ENCODE measurements at places on chromosomes 1 and 21.

DNA sequence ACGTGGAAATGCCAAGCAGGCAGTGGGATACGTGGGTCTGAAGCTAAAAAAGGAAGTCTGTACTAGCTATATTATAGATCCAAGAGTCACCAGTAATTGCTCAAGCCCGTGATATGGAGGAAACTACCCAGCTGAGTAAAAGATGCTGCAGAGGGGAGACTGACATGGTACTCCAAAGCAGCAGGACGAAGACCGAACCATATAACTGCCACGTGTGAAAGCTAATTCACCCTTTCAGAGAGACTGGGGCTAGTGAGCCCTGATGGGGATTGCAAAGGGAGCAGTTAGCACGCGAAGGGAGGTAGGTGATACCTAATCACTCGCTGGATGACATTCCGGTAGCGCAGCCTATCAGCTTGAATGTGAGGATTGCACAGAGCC is 316 bp downstream of the AP4B1 start:
- no peaks in the 10 kb centered on the region for H3K27me3 ChIP-seq
- DNase-seq, result no peak
- H3K4me3 ChIP-seq, result peak overlapping the region; percentile 86

DNA sequence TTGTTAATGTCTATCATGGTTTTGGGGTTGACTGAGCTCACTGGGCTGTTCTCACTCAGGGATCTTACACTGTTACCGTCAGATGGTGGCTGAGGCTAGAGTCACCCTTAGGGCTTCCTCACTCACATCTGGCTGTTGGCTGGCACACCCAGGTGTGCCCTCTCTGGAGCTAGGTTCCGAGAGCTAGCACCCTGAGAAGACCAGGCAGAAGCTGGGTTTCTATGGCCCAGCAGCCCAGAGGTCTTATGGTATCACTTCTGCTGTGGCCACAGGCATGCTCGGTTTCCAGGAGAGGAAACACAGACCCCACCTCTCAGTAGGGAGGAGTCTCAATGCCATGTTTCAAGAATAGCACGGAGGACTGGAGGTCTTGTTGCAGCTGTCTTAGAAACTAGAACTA is 20.7 kb upstream of the KIF1B start:
- H3K4me3 ChIP-seq, result no peak overlapping the region
- H3K27ac ChIP-seq, result no peak overlapping the region
- H3K36me3 ChIP-seq, result no peaks in the 10 kb centered on the region
- no peaks in the 10 kb centered on the region for H3K27me3 ChIP-seq
- H3K4me1 ChIP-seq, result no peaks in the 10 kb centered on the region

DNA sequence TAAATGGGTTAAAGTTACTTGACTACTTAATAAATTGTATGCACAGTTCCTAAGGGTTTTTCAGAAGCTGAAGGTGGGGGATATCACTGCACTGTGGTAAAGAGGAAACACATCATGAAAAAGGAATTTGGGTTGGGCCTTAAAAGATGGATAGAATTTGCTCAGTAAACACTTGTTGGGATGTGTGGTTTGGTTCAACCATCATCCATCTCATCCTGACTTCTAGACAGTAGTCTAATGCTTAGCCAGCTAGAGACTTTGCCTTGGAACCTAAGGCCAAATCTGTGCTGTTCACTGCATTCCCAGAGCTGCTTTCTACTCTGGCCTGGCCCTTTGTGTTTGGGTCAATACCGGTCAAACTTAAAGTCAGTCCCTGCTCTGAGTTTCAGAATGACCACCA is 30.6 kb downstream of the LY9 start:
- H3K36me3 ChIP-seq, result no peaks in the 10 kb centered on the region
- no peaks in the 10 kb centered on the region for H3K4me1 ChIP-seq
- no peak overlapping the region for H3K27ac ChIP-seq
- H3K4me3 ChIP-seq, result no peak overlapping the region
- peak; percentile 70 for DNase-seq

DNA sequence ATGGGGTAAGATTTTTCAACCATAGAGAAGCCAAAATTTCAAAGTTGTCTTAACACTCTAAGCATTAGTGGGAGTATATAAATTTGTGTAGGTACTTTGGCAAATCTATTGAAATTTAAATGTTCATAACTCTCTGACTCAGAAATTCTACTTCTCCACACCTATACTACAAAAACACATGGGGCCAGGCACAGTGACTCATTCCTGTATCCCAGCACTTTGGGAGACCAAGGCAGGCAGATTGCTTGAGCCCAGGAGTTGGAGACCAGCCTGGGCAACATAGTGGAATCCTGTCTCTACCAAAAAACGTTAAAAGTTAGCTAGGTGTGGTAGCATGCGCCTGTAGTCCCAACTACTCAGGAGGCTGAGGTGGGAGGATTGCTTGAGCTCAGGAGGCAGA is 41.3 kb upstream of the RAVER2 start:
- no peak overlapping the region for H3K4me3 ChIP-seq
- no peak for DNase-seq
- H3K4me1 ChIP-seq, result no peaks in the 10 kb centered on the region
- H3K27ac ChIP-seq, result no peak overlapping the region
- H3K27me3 ChIP-seq, result no peaks in the 10 kb centered on the region

GRCh38 chr1:25873120-25873519 is 2.4 kb downstream of the PAQR7 start:
- no peak overlapping the region for H3K4me3 ChIP-seq
- DNase-seq, result no peak
- no peak overlapping the region for H3K27ac ChIP-seq
- no peaks in the 10 kb centered on the region for H3K36me3 ChIP-seq
- no peaks in the 10 kb centered on the region for H3K27me3 ChIP-seq

DNA sequence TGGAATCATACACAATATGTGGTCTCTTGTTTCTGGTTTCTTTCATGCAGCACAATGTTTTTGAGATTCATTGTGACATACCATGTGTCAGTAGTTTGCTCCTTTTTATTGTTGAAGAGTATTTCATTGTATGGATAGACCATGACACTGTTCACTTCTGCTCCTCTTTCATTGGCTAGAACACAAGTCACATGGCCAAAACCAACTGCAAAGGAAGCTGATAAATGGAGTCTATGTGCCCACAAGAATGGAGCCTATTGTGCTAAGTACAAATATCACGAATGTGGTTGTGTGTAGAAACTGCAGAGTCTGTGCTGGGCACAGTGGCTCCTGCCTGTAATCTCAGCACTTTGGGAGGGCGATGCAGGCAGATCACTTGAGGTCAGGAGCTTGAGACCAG is 28.6 kb upstream of the FNBP1L start:
- H3K27ac ChIP-seq, result no peak overlapping the region
- H3K27me3 ChIP-seq, result no peaks in the 10 kb centered on the region
- no peaks in the 10 kb centered on the region for H3K36me3 ChIP-seq
- no peak for DNase-seq

GRCh38 chr1:8879464-8879921 is 1.0 kb upstream of the ENO1 start:
- H3K4me3 ChIP-seq, result peak overlapping the region; percentile 88
- H3K27ac ChIP-seq, result peak overlapping the region; percentile 95
- DNase-seq, result no peak
- peaks cover 35% of the 10 kb centered on the region for H3K4me1 ChIP-seq
- H3K27me3 ChIP-seq, result no peaks in the 10 kb centered on the region

GRCh38 chr1:60916906-60917305 is 165.5 kb upstream of the NFIA start:
- H3K36me3 ChIP-seq, result no peaks in the 10 kb centered on the region
- H3K27ac ChIP-seq, result no peak overlapping the region
- no peak overlapping the region for H3K4me3 ChIP-seq
- H3K4me1 ChIP-seq, result no peaks in the 10 kb centered on the region
- no peak for DNase-seq

Data from astrocyte (in vitro differentiated cells and primary cell).